ENCODE measurements at places on chromosomes 4 and X.
A peak's percentile ranks its signal among the peaks of the same experiment; 100 is the strongest.

DNA sequence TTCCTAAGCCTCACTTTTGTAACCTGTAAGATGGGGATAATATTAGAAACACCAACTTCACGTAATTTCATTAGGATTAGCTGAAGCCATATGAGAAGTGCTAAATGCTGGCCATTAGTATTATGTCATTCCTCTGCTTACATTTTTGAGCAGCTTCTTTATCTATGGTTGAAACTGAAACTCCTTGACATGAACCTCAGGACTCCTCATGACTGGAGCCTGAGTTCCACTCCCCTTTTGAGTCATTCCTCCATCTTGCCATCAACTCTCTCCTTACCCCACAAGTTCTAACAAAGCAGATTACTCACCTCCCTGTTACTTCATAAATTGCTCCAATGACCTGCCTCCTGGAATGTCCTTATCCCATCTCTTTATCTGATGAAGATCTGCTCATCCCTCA lies 123.2 kb upstream of the KCNIP4 start:
- peak; percentile 11 for DNase-seq

GRCh38 chrX:64229154-64229553 lies 1.3 kb downstream of the ASB12 start:
- no peak for DNase-seq

- DNase-seq = no peak
Measured at GRCh38 chrX:47226531-47227333, 6.1 kb upstream of the USP11 start.

DNA sequence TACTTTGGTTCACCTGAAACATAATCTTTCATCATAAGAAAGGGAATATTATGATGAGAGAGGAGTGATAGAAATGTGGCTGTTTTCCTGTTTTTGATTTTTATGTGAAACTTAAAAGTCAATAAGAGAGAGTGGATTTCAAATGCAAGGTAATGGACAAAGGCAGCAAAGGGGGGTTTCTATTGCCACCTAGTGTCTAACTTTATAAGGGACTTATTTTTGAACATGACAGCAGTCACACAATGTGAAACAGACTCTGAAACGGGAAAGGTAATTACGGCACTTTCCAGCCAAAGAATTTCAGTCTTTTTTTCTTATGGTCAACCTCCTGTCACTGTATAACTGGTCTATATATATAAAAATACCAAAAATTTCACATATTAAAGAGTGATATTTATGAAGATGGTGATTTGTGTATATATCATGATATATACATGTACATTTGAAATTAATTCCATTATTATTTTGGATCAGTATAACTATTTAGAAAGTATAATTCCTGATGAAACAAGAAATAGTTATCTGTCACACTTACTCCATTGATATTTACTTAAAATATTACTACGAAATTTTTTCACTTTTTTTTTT lies 127.1 kb downstream of the FBXO8 start:
- DNase-seq = peak; percentile 43

GRCh38 chr4:131459430-131460101 lies 1689.5 kb upstream of the PCDH10 start:
- DNase-seq = no peak

- DNase-seq = no peak
Measured at GRCh38 chr4:27058819-27059406, 198.3 kb downstream of the STIM2 start.

- DNase-seq = peak; percentile 82
Measured at GRCh38 chrX:18873189-18873791, 110.6 kb downstream of the PHKA2 start.

- no peak for DNase-seq
Measured at GRCh38 chr4:184259866-184260265, 42.2 kb upstream of the ENPP6 start.

- no peak for DNase-seq
Measured at GRCh38 chr4:14539246-14539645, 463.0 kb upstream of the CPEB2 start.

DNA sequence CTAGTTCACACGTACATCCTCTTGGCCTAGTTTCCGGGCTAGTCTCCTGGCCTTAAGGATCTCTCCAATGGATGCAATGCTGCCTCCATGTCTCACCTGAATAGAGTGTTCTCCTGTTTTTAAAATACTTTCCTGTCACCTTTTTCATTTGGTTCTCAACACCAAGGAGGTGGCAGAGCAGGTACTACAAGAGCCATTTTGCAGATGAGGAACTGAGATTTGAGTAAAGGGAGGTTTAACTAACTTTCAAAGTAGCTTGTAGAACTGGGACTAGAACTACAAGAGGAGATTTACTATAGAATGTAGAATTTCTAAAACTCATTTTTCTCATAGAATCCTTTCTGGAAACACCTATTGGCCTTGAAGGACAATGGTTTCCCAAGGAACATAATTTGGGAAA lies 97.6 kb upstream of the AP1S2 start:
- DNase-seq = no peak

- peak; percentile 72 for DNase-seq
Measured at GRCh38 chrX:155056877-155057792, 13.8 kb downstream of the CMC4 start.

DNA sequence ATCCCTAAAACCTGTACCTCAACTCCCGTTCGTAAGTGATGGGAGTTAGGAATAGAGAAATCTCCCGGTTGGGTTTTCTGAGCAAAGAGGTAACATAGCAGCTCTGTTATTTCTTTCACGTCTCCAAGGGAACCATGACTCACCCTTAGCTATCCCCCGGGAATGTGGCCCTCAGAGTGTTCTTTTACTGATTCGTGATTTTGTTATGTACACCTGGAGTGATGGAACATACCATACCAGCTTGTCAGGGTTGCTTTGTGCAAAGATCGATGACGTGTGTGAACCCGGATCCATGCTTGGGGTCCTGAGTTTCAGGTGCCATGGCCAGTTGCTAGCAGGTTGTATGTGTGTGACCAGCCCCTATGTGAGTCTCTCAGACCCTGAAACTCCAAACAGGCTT lies 52.6 kb downstream of the HPRT1 start:
- peak; percentile 89 for DNase-seq

- no peak for DNase-seq
Measured at GRCh38 chr4:17115583-17115982, 217.1 kb upstream of the LDB2 start.

- DNase-seq = no peak
Measured at GRCh38 chrX:20217906-20218305, 48.8 kb downstream of the RPS6KA3 start.

- no peak for DNase-seq
Measured at GRCh38 chrX:319579-320125, 1.1 kb upstream of the GTPBP6 start.

GRCh38 chrX:13432414-13433297 lies 112.8 kb upstream of the ATXN3L start:
- peak; percentile 93 for DNase-seq

DNA sequence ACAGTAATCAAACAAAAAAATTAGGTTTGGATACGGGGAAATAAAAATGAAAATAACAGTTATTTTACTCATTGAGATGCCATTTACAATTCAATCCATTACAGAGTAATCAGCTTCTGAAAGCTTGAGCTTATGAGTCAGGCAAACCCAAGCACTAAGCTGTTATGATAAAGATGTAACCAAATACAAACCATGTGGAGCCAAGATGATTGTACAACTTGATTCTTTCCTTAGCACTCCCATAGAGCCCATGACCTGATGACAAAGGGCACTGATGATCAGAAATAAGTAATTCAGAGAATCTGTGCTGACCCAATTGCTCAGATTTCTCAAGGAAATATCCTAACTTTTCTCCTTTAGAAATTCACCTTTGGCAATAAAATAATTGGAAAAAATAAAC lies 40.5 kb upstream of the PRKG2 start:
- peak; percentile 91 for DNase-seq

DNA sequence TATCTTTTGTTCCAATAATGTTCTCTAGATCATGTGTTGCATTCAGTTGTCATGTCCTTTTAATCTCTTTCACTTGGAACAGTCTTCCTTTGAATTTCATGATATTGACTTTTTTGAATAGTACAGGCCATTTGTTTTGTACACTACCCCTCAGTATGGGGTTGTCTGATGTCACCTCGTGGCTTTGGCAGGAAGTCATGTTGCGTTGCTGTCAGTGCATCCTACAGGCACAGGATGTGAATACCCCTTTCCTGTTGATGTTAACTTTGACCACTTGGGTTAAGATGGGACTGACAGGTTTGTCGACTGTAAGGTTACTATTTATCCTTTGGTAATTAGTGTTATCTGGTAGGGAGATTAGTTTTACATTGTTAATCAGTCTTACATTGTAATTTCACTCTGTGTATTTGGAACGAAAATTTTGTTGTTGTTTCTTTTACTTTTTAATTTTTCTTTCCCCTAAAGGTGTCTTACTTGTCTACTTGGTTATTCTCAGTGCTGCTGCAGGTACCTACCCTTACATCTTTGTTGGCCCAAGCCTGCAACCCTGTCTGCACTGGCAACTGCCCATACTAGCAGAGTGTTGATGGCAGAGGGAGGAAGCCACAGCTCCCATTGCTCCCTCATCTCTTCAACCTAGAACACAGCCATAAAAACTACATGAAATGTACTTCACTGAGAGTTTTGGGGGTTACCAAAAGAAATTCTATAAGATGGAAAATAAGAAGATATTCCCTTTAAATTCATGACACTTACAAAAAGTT lies 14.7 kb upstream of the ATP8A1 start:
- no peak for DNase-seq

- DNase-seq = no peak
Measured at GRCh38 chrX:111086591-111087006, 9.4 kb upstream of the PAK3 start.

- DNase-seq = no peak
Measured at GRCh38 chr4:16083241-16084191, at the start of gene PROM1. PROM1 (minus strand) TSS chr4:16084023; CDS start chr4:16075906, 8,117 bp downstream.

DNA sequence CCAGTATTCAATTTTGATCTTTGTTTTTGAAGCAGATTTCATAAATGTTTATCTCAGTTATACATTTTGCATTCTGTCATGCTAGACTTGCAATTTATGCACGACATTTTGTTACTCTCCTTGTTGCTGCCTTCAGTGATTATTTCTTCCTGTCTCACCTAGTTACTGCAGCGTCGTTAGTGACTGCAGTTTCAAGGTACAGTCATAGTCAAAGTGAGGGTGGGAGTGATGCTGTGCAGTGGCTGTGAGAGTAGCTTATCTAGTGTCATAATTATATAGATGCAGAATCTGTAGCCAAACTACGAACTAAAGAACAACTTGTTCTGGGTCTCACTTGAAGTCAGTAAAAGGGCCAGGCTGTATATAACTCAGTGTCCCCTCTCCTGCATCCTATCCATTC lies 69.8 kb downstream of the GPR101 start:
- no peak for DNase-seq

DNA sequence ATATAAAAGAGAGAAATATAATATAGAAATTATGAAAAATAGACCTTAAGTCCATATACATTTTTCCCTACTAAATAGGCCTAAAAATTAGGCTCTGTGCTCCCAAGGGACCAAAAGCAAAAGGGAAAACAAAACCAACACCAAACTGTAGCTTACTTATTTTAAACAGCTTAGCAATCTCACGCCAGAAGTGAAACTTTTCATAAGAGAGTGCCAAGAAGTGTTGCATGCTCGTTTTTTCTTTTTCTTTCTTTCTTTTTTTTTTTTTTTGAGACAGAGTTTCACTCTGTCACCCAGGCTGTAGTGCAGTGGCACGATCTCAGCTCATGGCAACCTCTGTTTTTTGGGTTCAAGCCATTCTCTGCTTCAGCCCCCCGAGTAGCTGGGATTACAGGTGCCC lies 250.4 kb downstream of the TMA16 start:
- no peak for DNase-seq

DNA sequence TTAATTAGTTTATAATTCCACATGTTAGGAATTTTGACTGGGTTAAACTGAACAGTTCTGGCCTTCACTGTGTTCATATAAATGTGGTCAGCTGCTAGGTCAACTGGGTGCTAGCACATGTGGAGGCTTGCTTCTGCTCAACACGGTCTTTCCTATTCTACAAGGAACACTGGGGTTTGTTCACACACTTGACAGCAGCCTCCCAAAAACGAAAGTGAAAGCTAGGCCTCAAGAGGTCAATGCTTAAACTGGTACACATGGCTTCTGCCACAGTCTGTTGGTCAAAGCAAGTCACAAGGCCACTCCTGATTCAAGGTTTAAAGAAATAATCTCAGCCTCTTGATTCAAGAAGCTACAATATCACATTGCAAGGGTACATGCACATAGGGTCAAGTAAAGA lies 126.5 kb downstream of the QDPR start:
- peak; percentile 7 for DNase-seq

- no peak for DNase-seq
Measured at GRCh38 chr4:28926156-28926555, 1794.0 kb upstream of the PCDH7 start.

GRCh38 chr4:121989715-121990114 lies 37.9 kb upstream of the TRPC3 start:
- peak; percentile 36 for DNase-seq

- peak; percentile 22 for DNase-seq
Measured at GRCh38 chrX:151703487-151703886, 8.2 kb downstream of the PRRG3 start.

GRCh38 chr4:84063619-84064018 lies 435.5 kb downstream of the NKX6-1 start:
- no peak for DNase-seq

- DNase-seq = peak; percentile 94
Measured at GRCh38 chr4:168587411-168588125, 90.7 kb downstream of the PALLD start.

DNA sequence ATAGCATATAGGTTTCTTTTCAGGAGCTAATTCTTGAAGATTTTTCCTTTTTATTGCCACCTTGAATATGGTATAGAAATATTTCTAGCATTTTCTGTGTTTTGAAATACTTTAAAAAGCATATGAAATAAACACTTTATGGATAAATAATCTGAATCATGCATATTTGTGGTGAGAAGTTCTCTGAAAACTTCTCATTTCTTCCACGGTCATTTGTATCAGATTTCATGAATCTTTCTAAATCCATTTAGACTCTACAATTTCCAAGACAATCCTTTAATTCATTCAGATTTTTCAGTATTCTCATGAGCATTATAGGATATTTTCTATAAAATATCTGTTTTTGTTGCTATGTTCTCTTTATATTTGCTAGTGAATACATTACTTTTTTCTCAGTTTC lies 16.2 kb upstream of the CA5B start:
- no peak for DNase-seq

GRCh38 chrX:114201622-114202021 lies 382.3 kb upstream of the HTR2C start:
- no peak for DNase-seq

Measured in fibroblast of skin of right biceps (primary cell).